ENCODE measurements at places on chromosomes 11 and 22. TPM values are rescaled to one million over a fixed set of nuclear protein-coding genes. Genes with fewer than 3 reads are reported as not detected.

Gene MRGPRE
- not detected for total RNA-seq

Gene RFPL3
- total RNA-seq: not detected

Gene C11orf86
- not detected for total RNA-seq

Gene CRYAB
- total RNA-seq: 27.1 TPM

Gene RFPL1
- total RNA-seq: not detected
